ENCODE measurements at places on chromosomes 4 and X. TPM values are rescaled to one million over a fixed set of nuclear protein-coding genes. Genes with fewer than 3 reads are reported as not detected.

Gene MAGEA2
- not detected for total RNA-seq

Gene TGIF2LX
- total RNA-seq: not detected

Gene MAP9
- 7.6 TPM for total RNA-seq

Gene PFKFB1
- 0.33 TPM for total RNA-seq

Gene TEX13C
- total RNA-seq: not detected

Gene RADX
- 2.3 TPM for total RNA-seq

Gene HELT
- not detected for total RNA-seq

Gene ARHGAP10
- total RNA-seq: 296 TPM

Gene RAB40A
- total RNA-seq: 9.4 TPM

Gene SHOX
- total RNA-seq: not detected

Gene FGF13
- total RNA-seq: 12.1 TPM

Gene FABP2
- total RNA-seq: not detected

Gene PWWP3B
- not detected for total RNA-seq

Gene IQCM
- not detected for total RNA-seq

Gene UGT2B10
- not detected for total RNA-seq

Gene TENM3
- total RNA-seq: 16.2 TPM

Gene SH3D19
- total RNA-seq: 115 TPM
